ENCODE measurements at places on chromosomes 16 and 17.
A peak's percentile ranks its signal among the peaks of the same experiment; 100 is the strongest.

GRCh38 chr17:3845291-3845620 lies 790 bp downstream of the NCBP3 start:
- peak; percentile 49 for DNase-seq

DNA sequence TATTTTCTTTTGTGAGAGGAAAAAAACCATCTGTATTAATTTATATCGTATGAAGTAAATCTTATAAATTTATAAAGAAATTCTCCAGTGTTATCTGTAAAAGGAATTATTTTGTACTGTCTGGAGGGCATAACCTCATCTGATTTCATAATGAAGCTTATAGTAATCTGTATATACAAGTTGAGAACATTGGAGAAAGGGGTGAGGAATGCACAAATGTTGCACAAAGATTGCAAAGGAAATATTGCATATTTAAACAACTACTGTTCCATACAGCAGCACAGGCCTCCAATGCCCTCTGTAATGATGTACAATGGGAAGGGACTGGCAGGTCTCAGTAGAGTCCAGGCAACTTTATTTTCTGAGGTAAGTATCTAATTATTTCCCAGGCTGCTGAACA lies 50.8 kb upstream of the KCNJ16 start:
- no peak for DNase-seq

GRCh38 chr17:4560421-4560820 lies at the start of gene GGT6:
Gene GGT6 (minus strand): TSS chr17:4560577. CDS start chr17:4560521, 56 bp downstream.
- no peak for DNase-seq

DNA sequence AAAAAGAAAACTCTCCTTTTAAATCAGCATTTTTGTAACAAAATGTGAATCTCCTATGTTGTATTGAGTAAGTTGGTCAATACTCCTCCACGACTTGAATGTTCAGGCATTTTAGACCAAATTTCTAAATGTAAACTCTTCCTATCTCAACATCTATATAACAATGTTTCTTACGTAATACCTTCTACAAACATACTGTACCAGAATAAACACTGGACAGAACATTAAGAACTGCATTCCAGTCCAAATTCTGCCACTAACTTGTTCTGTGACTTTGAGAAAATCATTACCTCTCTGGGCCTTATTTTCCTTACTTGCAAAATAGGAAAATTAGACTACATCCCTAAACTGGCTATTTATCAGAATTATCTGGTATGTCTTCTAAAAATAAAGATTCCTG lies 40.1 kb downstream of the AKAP10 start:
- no peak for DNase-seq

- DNase-seq = no peak
These were observed 566.9 kb downstream of the WWOX start for GRCh38 chr16:78666318-78666717.

GRCh38 chr17:49162866-49163265 lies 30.3 kb downstream of the B4GALNT2 start:
- no peak for DNase-seq

- no peak for DNase-seq
These were observed 230.1 kb upstream of the CCL2 start for GRCh38 chr17:34024806-34025551.

- DNase-seq = no peak
These were observed 19.9 kb downstream of the DHRS7C start for GRCh38 chr17:9771465-9771864.

DNA sequence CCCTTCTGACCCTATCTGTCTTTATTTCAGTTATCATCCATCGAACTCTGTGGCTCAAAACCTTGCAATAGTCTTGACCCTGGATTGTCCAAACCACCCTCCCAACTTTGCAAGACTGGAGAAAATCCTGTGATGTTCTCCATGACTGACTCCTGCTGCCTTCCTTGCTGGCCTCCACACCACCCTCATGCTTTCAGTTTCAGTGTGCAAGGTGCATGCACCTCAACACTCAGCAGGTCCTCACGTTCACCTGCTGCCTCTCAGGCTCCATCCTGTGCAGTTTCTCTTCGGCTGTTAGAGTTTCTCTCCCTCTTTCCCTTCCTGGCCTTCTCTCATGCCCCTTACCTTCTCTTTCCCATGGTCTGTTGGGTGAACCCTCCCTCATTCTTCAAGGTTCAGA lies 59.4 kb upstream of the ASIC2 start:
- no peak for DNase-seq
